Effector memory CD4-positive, alpha-beta T cell (primary cell): ENCODE measurements at places on chromosomes 1 and 21.
A peak's percentile ranks its signal among the peaks of the same experiment; 100 is the strongest.

- H3K4me3 ChIP-seq, result no peak overlapping the region
- H3K36me3 ChIP-seq, result no peaks in the 10 kb centered on the region
- no peak for DNase-seq
- no peaks in the 10 kb centered on the region for H3K27me3 ChIP-seq
These were observed 17.7 kb downstream of the PFKFB2 start for GRCh38 chr1:207070811-207071210.

GRCh38 chr21:41622831-41623548 lies 115.0 kb upstream of the TMPRSS2 start:
- H3K27me3 ChIP-seq, result peaks cover 5% of the 10 kb centered on the region
- no peaks in the 10 kb centered on the region for H3K36me3 ChIP-seq
- H3K27ac ChIP-seq, result no peak overlapping the region
- no peak for DNase-seq
- no peak overlapping the region for H3K4me3 ChIP-seq

DNA sequence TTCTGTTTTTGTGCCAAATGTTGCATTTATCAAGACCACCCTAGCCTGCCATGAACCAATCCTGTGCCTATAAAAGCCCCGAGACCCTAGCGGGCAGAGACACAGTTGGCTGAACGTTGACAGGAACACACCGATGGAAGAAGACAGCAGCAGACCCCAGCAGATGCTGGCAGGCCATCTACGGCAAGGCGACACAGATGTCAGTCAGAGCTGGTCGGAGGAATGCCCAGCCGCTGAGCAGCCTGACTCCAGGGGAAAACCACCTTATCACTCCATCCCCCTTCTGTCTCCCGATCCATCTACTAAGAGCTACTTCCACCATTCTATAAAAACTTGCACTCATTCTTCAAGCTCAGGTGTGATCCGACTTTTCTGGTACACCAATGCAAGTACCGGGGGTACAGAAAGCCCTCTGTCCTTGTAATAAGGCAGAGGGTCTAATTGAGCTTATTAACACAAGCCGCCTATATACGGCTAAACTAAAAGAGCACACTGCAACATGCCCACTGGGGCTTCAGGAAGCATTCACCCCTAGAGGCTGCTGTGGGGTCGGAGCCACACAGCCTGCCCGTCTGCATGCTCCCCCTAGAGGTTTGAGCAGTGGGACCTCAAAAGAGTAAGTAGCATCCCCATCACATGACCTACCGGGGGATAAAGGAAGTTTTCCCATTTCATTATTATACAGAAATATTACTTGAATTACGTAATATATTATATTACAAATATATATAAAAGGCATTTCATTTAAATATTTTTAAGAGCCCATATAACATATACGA lies 1156.3 kb upstream of the B3GALT2 start:
- H3K4me3 ChIP-seq, result no peak overlapping the region
- DNase-seq, result no peak
- no peaks in the 10 kb centered on the region for H3K36me3 ChIP-seq
- no peak overlapping the region for H3K27ac ChIP-seq
- H3K4me1 ChIP-seq, result no peaks in the 10 kb centered on the region
- H3K27me3 ChIP-seq, result no peaks in the 10 kb centered on the region

- no peak for DNase-seq
- H3K27me3 ChIP-seq, result no peaks in the 10 kb centered on the region
- no peak overlapping the region for H3K4me3 ChIP-seq
- no peak overlapping the region for H3K27ac ChIP-seq
These were observed 32.5 kb downstream of the NPHP4 start for GRCh38 chr1:5959667-5960230.

DNA sequence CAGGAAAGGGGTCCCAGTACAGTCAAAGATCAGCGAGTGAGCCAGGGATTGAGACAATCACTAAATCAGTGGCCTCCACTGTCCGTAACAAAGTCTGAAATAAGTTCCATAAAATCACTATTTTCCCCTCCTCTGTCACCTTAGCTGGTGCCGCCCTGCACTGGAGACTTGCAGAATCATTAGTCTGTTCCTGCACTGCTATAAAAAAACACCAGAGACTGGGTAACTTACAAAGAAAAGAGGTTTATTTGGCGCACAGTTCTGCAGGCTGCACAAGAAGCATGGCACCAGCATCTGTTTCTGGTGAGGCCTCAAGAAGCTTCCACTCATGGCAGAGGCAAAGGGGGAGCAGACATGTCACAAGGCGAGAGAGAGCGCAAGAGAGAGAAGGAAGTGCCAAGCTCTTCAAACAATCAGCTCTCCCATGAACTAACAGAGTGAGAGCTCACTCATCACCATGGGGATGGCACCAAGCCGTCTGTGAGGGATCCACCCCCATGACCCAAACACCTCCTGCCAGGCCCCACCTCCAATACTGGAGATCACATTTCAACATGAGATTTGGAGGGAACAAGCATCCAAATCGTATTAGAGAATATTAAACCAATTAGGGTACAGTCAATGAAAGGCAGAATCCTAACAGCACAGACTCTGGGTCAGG lies 129.8 kb upstream of the TIAM1 start:
- H3K27me3 ChIP-seq, result no peaks in the 10 kb centered on the region
- H3K4me1 ChIP-seq, result no peaks in the 10 kb centered on the region
- DNase-seq, result no peak

GRCh38 chr1:115539736-115540135 lies 102.0 kb upstream of the VANGL1 start:
- no peak for DNase-seq
- no peaks in the 10 kb centered on the region for H3K4me1 ChIP-seq
- H3K27ac ChIP-seq, result no peak overlapping the region

- H3K4me1 ChIP-seq, result no peaks in the 10 kb centered on the region
- H3K27ac ChIP-seq, result no peak overlapping the region
- DNase-seq, result no peak
- no peak overlapping the region for H3K4me3 ChIP-seq
- H3K27me3 ChIP-seq, result no peaks in the 10 kb centered on the region
- no peaks in the 10 kb centered on the region for H3K36me3 ChIP-seq
These were observed 16.7 kb downstream of the HMGN1 start for GRCh38 chr21:39332175-39332574.

- no peak for DNase-seq
- H3K27ac ChIP-seq, result no peak overlapping the region
- H3K4me1 ChIP-seq, result no peaks in the 10 kb centered on the region
These were observed 462.0 kb upstream of the RUNX1 start for GRCh38 chr21:35510957-35511695.

- no peak overlapping the region for H3K4me3 ChIP-seq
- DNase-seq, result no peak
- H3K4me1 ChIP-seq, result no peaks in the 10 kb centered on the region
- H3K27ac ChIP-seq, result no peak overlapping the region
- no peaks in the 10 kb centered on the region for H3K36me3 ChIP-seq
These were observed 188.0 kb upstream of the C21orf91 start for GRCh38 chr21:18007121-18007520.

DNA sequence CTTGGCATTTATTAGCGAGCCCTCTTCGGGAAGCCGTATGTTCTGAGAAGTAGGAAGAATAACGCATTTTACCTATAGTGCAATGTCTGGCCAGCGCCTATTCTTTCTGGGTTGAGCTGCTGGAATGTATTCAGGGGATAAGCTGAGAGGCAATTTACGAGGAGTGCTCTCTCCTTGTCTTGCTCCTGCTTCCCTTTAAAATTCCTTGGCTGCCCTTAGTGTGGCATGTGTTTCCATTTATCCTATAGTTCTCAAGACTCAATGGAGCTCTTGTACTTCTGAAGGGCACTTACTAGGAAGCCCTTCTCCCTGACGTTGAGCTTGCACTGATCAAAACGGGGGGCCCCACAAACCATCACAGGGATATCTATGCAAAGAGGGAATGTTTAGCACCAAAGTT lies 364.6 kb downstream of the DISC1 start:
- no peak overlapping the region for H3K27ac ChIP-seq
- H3K4me1 ChIP-seq, result no peaks in the 10 kb centered on the region

DNA sequence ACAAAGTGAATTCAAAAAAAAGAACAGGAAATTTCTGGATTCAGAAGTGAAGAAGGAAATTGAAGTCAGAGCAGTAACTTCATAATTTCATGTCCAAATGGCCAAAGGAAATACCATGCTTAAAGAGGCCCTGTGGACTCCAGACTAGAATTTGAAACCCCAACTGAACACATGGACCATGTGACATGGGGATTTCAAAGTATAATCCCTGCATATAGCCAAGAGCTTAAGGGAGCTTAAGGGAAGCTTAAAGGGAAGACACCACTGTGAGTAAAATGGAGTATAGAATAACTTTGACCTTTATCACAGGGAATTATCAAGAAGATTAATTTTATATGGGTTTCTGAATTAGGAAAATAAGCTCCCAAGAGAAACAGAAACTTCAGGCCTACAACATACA lies 241.8 kb upstream of the POGK start:
- no peak overlapping the region for H3K4me3 ChIP-seq
- H3K27me3 ChIP-seq, result no peaks in the 10 kb centered on the region
- H3K27ac ChIP-seq, result no peak overlapping the region
- no peak for DNase-seq

DNA sequence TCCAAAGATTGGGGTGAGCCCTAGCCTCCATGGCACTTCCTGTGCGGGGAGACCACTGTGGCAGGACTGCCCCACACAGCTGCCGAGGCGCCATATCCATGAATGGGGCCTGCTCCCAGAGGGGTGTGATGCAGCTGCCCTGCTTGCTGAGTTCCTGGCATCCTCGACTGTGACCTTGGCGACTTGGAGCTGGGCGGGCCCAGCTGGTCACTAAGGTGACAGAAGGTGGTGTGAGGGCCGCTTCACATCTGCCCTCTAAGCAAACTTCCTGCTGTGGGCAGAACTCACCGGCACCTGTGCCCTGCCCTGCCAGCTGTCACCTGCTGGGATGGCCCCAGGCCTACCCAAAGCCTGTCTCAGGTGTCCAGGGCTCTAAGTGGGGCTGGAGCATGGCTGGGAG lies 9.0 kb downstream of the TMEM61 start:
- no peak overlapping the region for H3K27ac ChIP-seq
- no peaks in the 10 kb centered on the region for H3K36me3 ChIP-seq
- DNase-seq, result no peak
- no peaks in the 10 kb centered on the region for H3K4me1 ChIP-seq

- no peak overlapping the region for H3K4me3 ChIP-seq
- H3K27ac ChIP-seq, result no peak overlapping the region
- H3K36me3 ChIP-seq, result peaks cover 12% of the 10 kb centered on the region
- H3K4me1 ChIP-seq, result peaks cover 40% of the 10 kb centered on the region
- no peak for DNase-seq
These were observed 10.8 kb downstream of the ARID4B start for GRCh38 chr1:235317168-235317567.

- no peak for DNase-seq
- no peak overlapping the region for H3K4me3 ChIP-seq
- no peaks in the 10 kb centered on the region for H3K36me3 ChIP-seq
- no peak overlapping the region for H3K27ac ChIP-seq
- no peaks in the 10 kb centered on the region for H3K27me3 ChIP-seq
- H3K4me1 ChIP-seq, result no peaks in the 10 kb centered on the region
These were observed 354.1 kb upstream of the C1orf87 start for GRCh38 chr1:60427701-60428100.

- H3K27ac ChIP-seq, result peak overlapping the region; percentile 10
- H3K36me3 ChIP-seq, result no peaks in the 10 kb centered on the region
- no peak for DNase-seq
- no peaks in the 10 kb centered on the region for H3K27me3 ChIP-seq
- no peak overlapping the region for H3K4me3 ChIP-seq
These were observed 142.5 kb downstream of the DHRS3 start for GRCh38 chr1:12475530-12475934.

GRCh38 chr1:9085306-9085940 lies 16.0 kb upstream of the SLC2A5 start:
- H3K4me1 ChIP-seq, result no peaks in the 10 kb centered on the region
- H3K4me3 ChIP-seq, result no peak overlapping the region
- DNase-seq, result no peak
- H3K27ac ChIP-seq, result no peak overlapping the region
- peaks cover 7% of the 10 kb centered on the region for H3K27me3 ChIP-seq

- no peak overlapping the region for H3K27ac ChIP-seq
- no peaks in the 10 kb centered on the region for H3K27me3 ChIP-seq
- no peak for DNase-seq
- no peak overlapping the region for H3K4me3 ChIP-seq
These were observed 78.2 kb upstream of the ARHGAP29 start for GRCh38 chr1:94315552-94316116.

- no peak overlapping the region for H3K27ac ChIP-seq
- no peaks in the 10 kb centered on the region for H3K4me1 ChIP-seq
- H3K4me3 ChIP-seq, result no peak overlapping the region
- no peaks in the 10 kb centered on the region for H3K36me3 ChIP-seq
- H3K27me3 ChIP-seq, result no peaks in the 10 kb centered on the region
- DNase-seq, result no peak
These were observed 10.1 kb upstream of the ELAVL4 start for GRCh38 chr1:50098591-50099021.

- H3K27me3 ChIP-seq, result no peaks in the 10 kb centered on the region
- no peaks in the 10 kb centered on the region for H3K4me1 ChIP-seq
- no peaks in the 10 kb centered on the region for H3K36me3 ChIP-seq
These were observed 258.8 kb downstream of the PLPP3 start for GRCh38 chr1:56320464-56321149.

DNA sequence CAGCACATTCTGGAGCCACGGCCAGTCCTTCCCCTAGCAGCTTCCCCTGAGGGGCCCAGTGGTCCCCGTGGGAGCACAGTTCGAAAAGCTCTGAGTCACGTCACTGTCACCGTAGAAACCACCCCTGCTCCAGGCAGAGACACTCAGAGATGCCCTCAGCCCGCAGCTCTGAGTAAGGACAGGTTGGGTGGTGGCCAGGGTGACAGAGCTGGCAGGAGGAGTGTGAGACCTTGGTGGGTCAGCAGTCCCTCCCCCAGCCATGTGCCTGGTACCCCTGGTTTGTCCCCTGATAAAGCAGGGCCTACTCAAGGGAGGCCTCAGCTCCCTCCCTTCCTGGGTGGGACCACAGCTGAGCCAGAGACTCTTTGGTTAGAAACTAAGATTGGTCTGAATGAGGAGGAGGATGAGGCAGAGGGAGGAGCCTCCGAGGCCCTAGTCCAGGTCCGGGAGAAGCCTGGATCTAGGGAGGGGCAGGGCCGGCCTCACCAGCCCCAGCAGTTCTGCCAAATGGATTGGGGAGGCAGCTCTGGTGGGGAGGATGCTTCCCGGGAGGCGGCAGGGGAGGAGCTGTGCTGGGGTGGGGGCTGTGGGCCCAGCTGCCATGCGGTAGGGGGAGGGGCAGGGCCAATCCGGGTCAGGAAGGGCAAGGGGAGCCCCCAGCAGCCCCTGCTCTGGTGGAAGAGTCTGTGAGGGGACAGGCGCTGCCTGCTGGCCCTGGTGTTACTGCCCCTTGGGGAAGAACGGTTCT lies 55.2 kb downstream of the SLC9A1 start:
- H3K36me3 ChIP-seq, result no peaks in the 10 kb centered on the region
- peaks cover 3% of the 10 kb centered on the region for H3K4me1 ChIP-seq
- H3K27ac ChIP-seq, result no peak overlapping the region
- no peak overlapping the region for H3K4me3 ChIP-seq
- DNase-seq, result no peak
- H3K27me3 ChIP-seq, result no peaks in the 10 kb centered on the region

GRCh38 chr1:21072721-21073120 lies 104.0 kb downstream of the EIF4G3 start:
- H3K27me3 ChIP-seq, result no peaks in the 10 kb centered on the region
- H3K27ac ChIP-seq, result no peak overlapping the region
- H3K36me3 ChIP-seq, result no peaks in the 10 kb centered on the region

- DNase-seq, result no peak
- H3K27ac ChIP-seq, result no peak overlapping the region
- no peaks in the 10 kb centered on the region for H3K27me3 ChIP-seq
- H3K4me1 ChIP-seq, result no peaks in the 10 kb centered on the region
- H3K36me3 ChIP-seq, result peaks cover 4% of the 10 kb centered on the region
- no peak overlapping the region for H3K4me3 ChIP-seq
These were observed 60.1 kb downstream of the PKN2 start for GRCh38 chr1:88744142-88744541.

- no peak overlapping the region for H3K4me3 ChIP-seq
- H3K36me3 ChIP-seq, result peaks cover 3% of the 10 kb centered on the region
- no peak for DNase-seq
- no peak overlapping the region for H3K27ac ChIP-seq
- no peaks in the 10 kb centered on the region for H3K27me3 ChIP-seq
These were observed 132.2 kb downstream of the SYT2 start for GRCh38 chr1:202578001-202578504.
